ENCODE measurements at places on chromosomes 5 and 9.

DNA sequence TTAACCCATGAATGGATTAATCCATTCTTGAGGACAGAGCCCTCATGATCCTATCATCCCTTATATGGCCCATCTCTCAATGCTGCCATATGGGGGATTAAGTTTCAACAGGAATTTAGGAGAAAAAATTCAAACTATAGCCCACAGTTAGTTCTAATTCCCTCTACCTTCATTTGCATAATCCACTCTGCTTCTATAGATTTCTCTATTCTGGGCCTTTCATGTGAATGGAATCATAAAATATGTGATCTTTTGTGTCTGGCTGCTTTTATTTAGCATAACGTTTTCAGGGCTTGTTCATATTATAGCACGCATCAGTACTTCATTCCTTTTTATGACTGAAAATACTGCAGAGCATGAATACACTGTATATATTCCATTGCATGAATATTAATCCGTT is 55.4 kb downstream of the CTSL start:
- DNase-seq: no peak

- no peak for DNase-seq
Observed at GRCh38 chr5:8720506-8720905, 825.4 kb downstream of the SEMA5A start.

GRCh38 chr9:97985058-97985861 is 2.1 kb downstream of the ANP32B start:
- DNase-seq: no peak

GRCh38 chr5:151523335-151523734 is 67.8 kb downstream of the FAT2 start:
- peak; percentile 82 for DNase-seq

DNA sequence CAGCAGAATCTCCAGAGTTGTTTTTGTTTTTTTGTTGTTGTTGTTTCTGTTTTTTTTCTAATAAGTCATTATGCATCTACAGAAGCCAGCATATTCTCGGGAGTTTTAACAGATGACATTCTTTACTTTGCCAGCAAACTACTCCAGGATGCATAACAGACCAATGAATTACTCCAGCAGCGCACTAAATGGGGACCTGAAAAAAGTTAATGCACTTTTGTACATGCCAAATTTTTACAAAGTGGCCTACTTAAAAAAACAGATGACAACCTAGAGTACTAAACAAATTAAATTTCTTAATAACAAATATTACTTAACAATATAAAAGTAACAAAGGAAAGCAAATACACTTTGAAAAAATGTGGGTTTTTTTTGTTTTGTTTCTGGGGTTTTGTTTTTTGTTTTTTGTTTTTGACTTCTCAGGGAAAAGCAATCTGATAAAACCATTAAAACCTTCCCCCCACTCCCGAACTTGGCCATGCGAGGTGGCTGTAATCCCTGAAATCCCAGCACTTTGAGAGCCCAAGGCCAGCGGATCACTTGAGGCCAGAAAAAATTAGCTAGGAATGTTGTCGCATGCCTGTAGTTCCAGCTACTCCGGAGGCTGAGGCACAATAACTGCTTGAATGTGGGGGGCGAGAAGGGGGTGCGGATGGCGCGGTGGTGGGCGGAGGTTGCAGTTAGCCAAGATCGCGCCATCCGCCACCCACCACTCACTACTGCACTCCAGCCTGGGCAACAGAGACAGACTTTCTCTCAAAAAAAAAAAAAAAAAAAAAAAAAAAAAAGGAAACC is 352.4 kb downstream of the CETN3 start:
- peak; percentile 10 for DNase-seq

DNA sequence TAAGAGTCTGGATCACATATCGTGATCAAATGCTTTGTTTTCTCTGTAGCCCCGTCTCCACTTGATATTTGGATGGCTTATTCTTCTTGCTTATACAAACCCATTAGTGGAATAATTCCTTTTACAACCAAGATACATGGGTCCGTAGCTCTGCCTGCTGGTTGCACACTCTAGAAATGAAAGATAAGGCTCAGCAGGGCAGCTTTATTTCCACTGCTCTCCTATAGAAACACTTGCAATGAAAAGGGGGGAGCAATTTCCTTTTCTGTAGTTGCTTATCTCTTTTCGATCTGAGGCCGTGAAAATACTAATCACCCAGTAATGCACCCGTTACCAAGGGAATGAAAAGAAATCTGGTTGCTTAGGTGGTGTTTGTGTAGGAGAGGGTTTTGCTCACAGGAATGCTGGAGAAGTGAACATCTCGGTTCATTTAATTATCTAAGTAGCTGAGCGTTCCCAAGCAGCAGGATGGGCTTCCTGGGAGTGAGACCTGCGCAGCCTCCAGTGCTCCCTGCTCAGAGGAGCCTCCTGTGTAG is 131.7 kb downstream of the ADAMTS16 start:
- no peak for DNase-seq

DNA sequence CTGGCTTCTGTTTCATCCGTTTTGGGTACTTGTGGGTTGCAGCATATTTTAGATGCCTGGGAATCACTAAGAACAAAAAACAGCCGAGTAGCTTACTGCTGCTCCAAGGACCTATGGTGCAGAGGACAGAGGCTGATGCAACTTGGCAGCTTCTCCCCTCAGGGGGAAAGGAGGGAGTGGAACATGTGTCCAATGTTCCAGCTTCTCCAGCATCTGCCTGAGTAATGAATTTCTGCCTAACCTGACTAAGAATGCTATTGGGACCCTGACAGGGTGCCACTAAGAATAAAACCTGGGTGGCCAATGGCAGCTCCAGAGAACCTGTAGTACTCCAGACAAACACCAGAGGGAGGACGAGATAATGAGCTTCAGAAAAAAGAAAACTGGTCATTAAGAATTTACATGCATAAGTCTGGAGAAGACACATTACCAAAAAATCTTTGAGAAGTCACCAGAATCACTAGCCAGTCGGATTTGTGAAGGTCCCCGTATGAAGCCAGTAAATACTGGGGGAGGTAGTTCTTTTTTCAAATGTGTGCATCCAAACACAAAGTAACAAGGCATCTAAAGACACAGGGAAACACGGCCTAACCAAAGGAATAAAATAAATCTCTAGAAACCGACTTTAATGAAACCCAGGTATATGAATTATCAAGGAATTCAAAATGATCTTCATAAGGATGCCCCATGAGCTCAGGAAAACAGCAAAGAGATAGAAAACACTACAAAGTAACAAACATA is 293.5 kb downstream of the HINT1 start:
- DNase-seq: peak; percentile 48

- no peak for DNase-seq
Observed at GRCh38 chr5:145796318-145796717, 38.8 kb downstream of the PRELID2 start.

- DNase-seq: no peak
Observed at GRCh38 chr9:106419829-106420228, 443.1 kb upstream of the ZNF462 start.

GRCh38 chr5:352639-353611 is 31.4 kb downstream of the AHRR start:
- DNase-seq: no peak

GRCh38 chr5:157137691-157138090 is 5.0 kb downstream of the MED7 start:
- no peak for DNase-seq
